ENCODE measurements at places on chromosomes 2 and 18. TPM values are rescaled to one million over a fixed set of nuclear protein-coding genes. Genes with fewer than 3 reads are reported as not detected.

ERCC3 gene
- 51.6 TPM for total RNA-seq

ADGRF3 gene
- total RNA-seq = 1.4 TPM

SRBD1 gene
- total RNA-seq = 17.1 TPM

SKA1 gene
- total RNA-seq = 40.7 TPM

NTSR2 gene
- not detected for total RNA-seq

- ATAC-seq = no peak
Observed at GRCh38 chr2:128538396-128538795, 219.7 kb upstream of the HS6ST1 start.

GRCh38 chr2:164430166-164430783 is 191.0 kb downstream of the GRB14 start:
- ATAC-seq = no peak

Measured in activated T-helper 17 cell treated with anti-CD3 and anti-CD28 coated beads, Interleukin-2, amount 50 U/mL, for 72 hours (primary cell).